ENCODE measurements at places on chromosomes 2 and 18. TPM values are rescaled to one million over a fixed set of nuclear protein-coding genes. Genes with fewer than 3 reads are reported as not detected.

The FRZB gene
- polyA plus RNA-seq, result 9.5 TPM

- H3K4me1 ChIP-seq, result no peaks in the 10 kb centered on the region
- H3K27ac ChIP-seq, result no peak overlapping the region
- no peak for DNase-seq
- no peaks in the 10 kb centered on the region for H3K27me3 ChIP-seq
- no peak overlapping the region for H3K4me3 ChIP-seq
- H3K36me3 ChIP-seq, result no peaks in the 10 kb centered on the region
Measured at GRCh38 chr2:204775766-204776165, 230.5 kb downstream of the PARD3B start.

GRCh38 chr2:192159208-192159607, 35.5 kb downstream of the TMEFF2 start:
- DNase-seq, result no peak
- no peaks in the 10 kb centered on the region for H3K36me3 ChIP-seq
- H3K27me3 ChIP-seq, result no peaks in the 10 kb centered on the region
- H3K4me1 ChIP-seq, result peaks cover 6% of the 10 kb centered on the region

- H3K27me3 ChIP-seq, result no peaks in the 10 kb centered on the region
- no peak for DNase-seq
- no peaks in the 10 kb centered on the region for H3K4me1 ChIP-seq
- no peak overlapping the region for H3K27ac ChIP-seq
Measured at GRCh38 chr18:3115447-3116030, 102.6 kb upstream of the LPIN2 start.

The SPATS2L gene
- polyA plus RNA-seq, result 30.4 TPM

GRCh38 chr2:109029490-109030201, 40.6 kb upstream of the EDAR start:
- no peaks in the 10 kb centered on the region for H3K27me3 ChIP-seq
- peak overlapping the region; percentile 90 for H3K27ac ChIP-seq
- DNase-seq, result no peak
- H3K4me1 ChIP-seq, result peaks cover 36% of the 10 kb centered on the region
- H3K4me3 ChIP-seq, result no peak overlapping the region
- no peaks in the 10 kb centered on the region for H3K36me3 ChIP-seq

DNA sequence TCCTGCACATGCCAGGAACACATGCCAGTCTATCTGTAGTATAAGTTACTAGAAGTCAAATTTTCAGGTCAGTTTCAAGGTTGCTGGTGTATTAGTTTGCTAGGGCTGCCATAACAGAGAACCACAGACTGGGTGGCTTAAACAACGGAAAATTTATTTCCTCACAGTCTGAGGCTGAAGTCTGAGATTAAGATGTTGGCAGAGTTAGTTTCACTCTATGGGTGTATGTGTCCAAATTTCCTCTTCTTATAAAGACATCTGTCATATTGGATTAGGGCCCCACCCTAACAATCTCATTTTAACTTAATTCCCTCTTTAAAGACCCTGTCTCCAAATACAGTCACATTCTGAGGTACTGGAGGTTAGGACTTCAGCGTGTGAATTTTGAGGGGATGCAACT, 26.5 kb downstream of the B3GNT7 start:
- H3K4me1 ChIP-seq, result no peaks in the 10 kb centered on the region
- H3K27ac ChIP-seq, result no peak overlapping the region
- DNase-seq, result no peak
- no peak overlapping the region for H3K4me3 ChIP-seq
- H3K27me3 ChIP-seq, result no peaks in the 10 kb centered on the region

DNA sequence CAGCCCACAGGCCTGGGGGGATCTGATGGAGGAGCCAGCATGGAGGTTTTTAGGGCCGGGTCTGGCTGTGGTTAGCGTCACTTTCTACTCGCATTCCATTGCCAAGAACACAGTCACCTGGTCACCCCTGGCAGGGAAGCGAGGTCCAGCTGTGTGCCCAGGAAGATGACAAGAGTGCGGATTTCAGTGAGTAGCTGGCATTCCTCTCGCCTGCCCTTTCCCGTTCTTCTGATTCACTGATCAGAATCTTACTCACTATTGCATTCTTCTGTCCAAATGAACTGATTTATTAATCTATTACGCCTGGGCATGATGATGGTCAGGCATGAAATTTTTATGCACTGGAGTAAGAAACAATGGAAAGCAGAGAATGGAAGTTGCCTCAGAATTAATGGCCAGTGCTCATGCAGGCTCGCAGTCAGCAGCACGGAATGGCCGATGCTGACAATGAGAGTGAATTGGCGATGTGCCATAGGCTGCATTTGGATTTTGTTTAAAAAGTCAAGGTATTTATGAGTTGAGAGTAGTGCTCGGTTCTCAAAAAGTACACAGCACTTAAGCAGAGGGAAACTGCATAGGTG, 76.4 kb upstream of the MGAT5 start:
- H3K4me1 ChIP-seq, result peaks cover 89% of the 10 kb centered on the region
- no peaks in the 10 kb centered on the region for H3K27me3 ChIP-seq
- peak overlapping the region; percentile 78 for H3K27ac ChIP-seq
- no peaks in the 10 kb centered on the region for H3K36me3 ChIP-seq
- no peak for DNase-seq

The FBXO48 gene
- polyA plus RNA-seq, result 0.79 TPM

- H3K36me3 ChIP-seq, result peaks cover 6% of the 10 kb centered on the region
- peaks cover 17% of the 10 kb centered on the region for H3K4me1 ChIP-seq
- no peak overlapping the region for H3K4me3 ChIP-seq
- no peaks in the 10 kb centered on the region for H3K27me3 ChIP-seq
- DNase-seq, result no peak
Measured at GRCh38 chr2:171895786-171896185, 1.7 kb upstream of the SLC25A12 start.

- no peaks in the 10 kb centered on the region for H3K4me1 ChIP-seq
- DNase-seq, result no peak
- no peak overlapping the region for H3K27ac ChIP-seq
- no peaks in the 10 kb centered on the region for H3K36me3 ChIP-seq
- H3K4me3 ChIP-seq, result no peak overlapping the region
Measured at GRCh38 chr2:221431477-221431876, 140.6 kb downstream of the EPHA4 start.

The TCF23 gene
- polyA plus RNA-seq, result 0.30 TPM

GRCh38 chr18:49052891-49053644, 102.3 kb upstream of the SMAD7 start:
- H3K4me1 ChIP-seq, result peaks cover 3% of the 10 kb centered on the region
- DNase-seq, result no peak
- H3K36me3 ChIP-seq, result no peaks in the 10 kb centered on the region
- no peaks in the 10 kb centered on the region for H3K27me3 ChIP-seq
- H3K27ac ChIP-seq, result peak overlapping the region; percentile 19

- H3K27me3 ChIP-seq, result no peaks in the 10 kb centered on the region
- H3K27ac ChIP-seq, result peak within 1 kb of the TSS; percentile 71
- peak within 1 kb of the TSS; percentile 56 for H3K4me3 ChIP-seq
- DNase-seq, result peak; percentile 76
- H3K36me3 ChIP-seq, result no peaks in the 10 kb centered on the region
- H3K4me1 ChIP-seq, result peaks cover 53% of the 10 kb centered on the region
Measured at GRCh38 chr2:6877402-6878304, at the start of gene RSAD2. RSAD2 (plus strand) TSS chr2:6877777; CDS start chr2:6877801, 24 bp downstream.

GRCh38 chr18:73728657-73729056, 419.0 kb downstream of the FBXO15 start:
- H3K4me1 ChIP-seq, result no peaks in the 10 kb centered on the region
- no peaks in the 10 kb centered on the region for H3K27me3 ChIP-seq
- H3K4me3 ChIP-seq, result no peak overlapping the region
- H3K27ac ChIP-seq, result no peak overlapping the region

DNA sequence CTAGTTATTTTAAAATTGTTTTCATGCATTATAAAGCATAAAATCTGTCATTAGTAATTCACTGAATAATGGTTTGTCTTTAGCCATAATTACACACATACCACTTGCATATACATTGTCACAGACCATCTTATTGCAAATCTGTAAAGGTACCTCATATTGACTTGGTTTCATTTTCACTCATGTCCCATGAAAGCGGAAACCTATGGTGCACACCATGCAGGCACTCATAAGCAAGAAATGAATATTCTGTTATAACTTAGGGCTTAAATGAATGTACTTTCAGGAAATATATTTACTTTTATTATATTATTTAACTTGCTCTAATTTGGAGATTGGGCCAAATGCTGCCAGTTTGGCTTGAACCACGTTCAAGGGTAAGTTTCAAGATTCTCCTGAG, 29.2 kb upstream of the STK17B start:
- peak overlapping the region; percentile 32 for H3K27ac ChIP-seq
- DNase-seq, result no peak
- H3K27me3 ChIP-seq, result no peaks in the 10 kb centered on the region
- H3K36me3 ChIP-seq, result peaks cover 17% of the 10 kb centered on the region
- H3K4me3 ChIP-seq, result no peak overlapping the region
- peaks cover 11% of the 10 kb centered on the region for H3K4me1 ChIP-seq

DNA sequence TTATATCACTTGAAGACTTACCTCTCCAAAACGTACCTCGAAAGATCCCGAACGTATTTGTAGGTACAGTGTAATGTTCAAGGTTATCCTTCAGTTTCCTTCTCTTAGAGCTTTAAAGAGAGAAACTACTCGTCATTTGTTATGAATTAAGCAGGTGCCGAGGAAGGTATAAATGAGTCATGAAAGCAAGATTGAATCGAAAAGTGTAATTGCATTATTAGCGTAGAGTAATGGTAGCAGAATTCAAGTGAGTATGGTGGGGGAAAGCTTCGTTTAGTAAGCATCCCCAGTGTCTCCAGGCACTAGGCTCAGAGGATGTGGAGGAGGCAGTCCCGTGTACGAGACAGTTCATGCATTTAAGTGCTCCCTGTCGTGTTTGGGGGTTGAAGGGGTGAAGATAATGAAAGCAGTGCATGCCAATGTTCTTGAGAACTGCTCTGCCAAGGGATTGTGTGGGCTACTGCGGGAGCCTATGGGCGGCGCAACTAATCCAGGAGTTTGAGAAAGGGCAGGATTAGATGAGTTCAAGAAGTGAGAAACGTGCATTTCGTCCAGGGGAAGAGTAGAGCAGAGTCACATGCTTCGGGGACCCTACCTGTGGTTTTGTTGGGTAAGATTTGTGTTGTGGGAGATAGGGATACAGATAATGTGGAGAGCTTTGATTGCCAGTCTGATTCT, 858 bp downstream of the POLR1B start:
- peak overlapping the region; percentile 94 for H3K4me3 ChIP-seq
- no peaks in the 10 kb centered on the region for H3K27me3 ChIP-seq
- peaks cover 25% of the 10 kb centered on the region for H3K36me3 ChIP-seq
- no peak for DNase-seq
- peak overlapping the region; percentile 96 for H3K27ac ChIP-seq

Data from spleen (tissue), 13 donors.